ENCODE measurements at places on chromosomes 16 and 17.

GRCh38 chr16:15725641-15726240, 75.7 kb downstream of the NDE1 start:
- no peak for DNase-seq

GRCh38 chr16:49773534-49774475, 82.1 kb downstream of the ZNF423 start:
- DNase-seq: no peak

- DNase-seq: no peak
Observed at GRCh38 chr16:85523602-85524364, 89.3 kb upstream of the GSE1 start.

DNA sequence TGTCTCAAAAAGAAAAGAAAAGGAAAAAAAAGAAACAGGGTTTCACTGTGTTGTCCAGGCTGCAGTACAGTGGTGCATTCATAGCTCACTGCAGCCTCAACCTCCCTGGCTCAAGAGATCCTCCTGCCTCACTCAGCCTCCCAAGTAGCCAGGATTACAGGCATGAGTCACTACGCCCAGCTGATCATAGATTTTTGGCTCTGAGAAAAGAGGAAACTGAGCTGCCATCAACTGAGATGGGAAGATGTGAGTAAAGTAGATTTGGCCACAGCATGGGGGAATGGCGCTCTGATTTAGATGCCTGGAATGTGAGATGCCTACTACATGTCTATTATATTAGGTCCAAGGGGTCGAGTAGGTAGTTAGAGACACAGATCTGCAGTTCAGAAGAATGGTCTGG, 5.9 kb upstream of the NAGS start:
- no peak for DNase-seq

DNA sequence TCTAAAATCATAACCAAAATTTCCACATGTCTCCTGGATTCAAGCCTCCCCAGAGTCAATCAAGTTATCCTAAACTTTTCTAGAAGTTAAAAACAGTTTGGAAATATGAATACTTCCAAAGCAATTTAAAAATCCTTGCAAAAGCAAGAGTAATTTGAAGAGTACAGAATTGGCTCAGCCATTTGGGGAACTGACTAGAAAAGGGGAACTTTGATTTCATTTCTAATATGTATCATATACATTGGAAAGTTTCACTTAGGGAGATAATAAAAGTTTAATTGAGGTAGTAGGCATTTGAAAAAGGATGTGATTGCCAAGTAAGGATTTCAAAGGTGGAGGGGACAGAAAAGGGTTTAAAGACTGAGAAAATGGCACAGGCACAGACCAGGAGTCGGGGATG, 9.0 kb upstream of the SLFN12L start:
- no peak for DNase-seq

GRCh38 chr17:4358154-4358553, 8.3 kb downstream of the UBE2G1 start:
- no peak for DNase-seq

DNA sequence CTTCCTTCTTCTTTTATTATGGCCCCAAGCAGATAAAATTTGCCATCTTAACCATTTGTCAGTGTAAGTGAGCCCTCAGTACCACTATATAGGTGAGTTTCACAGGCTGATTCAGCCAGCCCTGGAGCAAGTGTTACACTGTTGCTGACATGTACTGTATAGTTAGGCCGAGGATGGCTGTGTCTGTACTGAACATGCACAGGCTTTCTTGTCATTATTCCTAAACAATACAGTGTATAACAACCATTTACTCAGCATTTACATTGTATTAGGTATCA, 53.7 kb downstream of the AMFR start:
- no peak for DNase-seq
